ENCODE measurements at places on chromosomes 7 and 10.

- no peak for DNase-seq
Measured at GRCh38 chr7:106339513-106340246, 54.9 kb upstream of the NAMPT start.

- no peak for DNase-seq
Measured at GRCh38 chr7:114107522-114107921, 188.7 kb upstream of the PPP1R3A start.

GRCh38 chr10:133132473-133133291, 27.3 kb upstream of the KNDC1 start:
- no peak for DNase-seq

GRCh38 chr10:12787297-12787696, 214.2 kb downstream of the CCDC3 start:
- DNase-seq, result no peak

DNA sequence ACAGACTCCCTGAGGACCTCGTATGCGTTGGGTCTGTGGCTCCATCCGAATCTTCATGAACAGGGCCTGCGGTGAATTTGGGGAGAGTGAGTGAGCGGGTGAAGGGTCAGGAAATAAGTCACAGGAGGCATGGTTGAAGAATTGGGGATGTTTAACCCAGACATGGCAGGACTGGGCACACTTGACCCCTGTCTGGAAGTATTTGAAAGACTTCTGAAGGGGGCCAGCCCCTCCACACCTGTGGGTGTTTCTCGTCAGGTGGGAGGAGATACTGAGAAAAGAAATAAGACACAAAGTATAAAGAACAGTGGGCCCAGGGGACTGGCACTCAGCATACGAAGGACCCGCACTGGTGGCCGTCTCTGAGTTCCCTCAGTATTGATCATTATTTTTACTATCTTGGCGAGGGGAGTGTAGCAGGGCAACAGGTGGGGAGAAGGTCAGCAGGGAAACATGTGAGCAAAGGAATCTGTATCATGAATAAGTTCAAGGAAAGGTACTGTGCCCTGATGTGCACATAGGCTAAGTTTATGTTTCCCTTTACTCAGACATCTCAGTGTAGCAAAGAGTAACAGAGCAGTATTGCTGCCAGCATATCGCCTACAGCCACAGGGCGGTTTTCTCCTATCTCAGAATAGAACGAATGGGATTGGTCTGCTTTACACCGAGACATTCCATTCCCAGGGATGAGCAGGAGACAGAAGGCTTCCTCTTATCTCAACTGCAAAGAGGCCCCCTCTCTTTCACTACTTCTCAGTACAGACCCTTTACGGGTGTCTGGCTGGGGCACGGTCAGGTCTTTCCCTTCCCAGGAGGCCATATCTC, 38.2 kb upstream of the PFKFB3 start:
- no peak for DNase-seq

DNA sequence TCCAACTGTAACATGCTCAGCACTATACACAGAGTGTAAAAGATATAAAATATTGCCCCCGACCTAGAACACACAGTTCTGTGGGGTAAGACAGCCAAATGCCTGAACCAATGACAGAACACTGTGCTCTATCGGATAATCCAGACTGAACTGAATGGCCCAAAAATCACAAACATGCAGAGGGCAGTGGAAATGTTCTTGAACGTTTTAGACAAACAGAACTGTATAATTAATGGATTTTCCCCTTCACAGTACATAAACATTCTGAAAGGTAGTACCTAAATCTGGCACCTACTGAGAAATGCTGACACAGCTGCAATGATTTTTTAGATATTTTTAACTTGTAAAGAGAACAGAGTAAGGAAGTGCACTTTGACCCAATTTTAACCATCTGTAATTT, 33.4 kb downstream of the PARD3 start:
- DNase-seq, result no peak

DNA sequence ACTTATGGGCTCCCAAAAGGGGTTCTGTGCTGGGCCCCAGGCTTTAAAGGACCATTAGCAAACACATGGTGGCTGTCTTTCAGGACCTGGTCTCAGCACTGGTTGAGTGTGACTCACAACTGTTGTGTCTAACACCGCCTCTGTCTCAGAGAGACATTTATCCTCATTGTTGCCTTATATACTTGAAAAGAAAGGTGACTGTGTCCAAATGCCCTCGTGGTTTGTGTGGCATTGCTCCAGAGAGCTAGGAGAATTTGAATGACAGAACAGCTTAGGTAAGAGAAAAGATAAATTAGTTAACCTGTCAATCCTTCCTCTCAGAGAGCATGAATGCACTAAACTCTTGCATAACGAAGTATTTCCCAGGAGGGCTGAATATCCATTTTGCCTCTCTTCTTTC, 14.5 kb upstream of the FAM13C start:
- no peak for DNase-seq

DNA sequence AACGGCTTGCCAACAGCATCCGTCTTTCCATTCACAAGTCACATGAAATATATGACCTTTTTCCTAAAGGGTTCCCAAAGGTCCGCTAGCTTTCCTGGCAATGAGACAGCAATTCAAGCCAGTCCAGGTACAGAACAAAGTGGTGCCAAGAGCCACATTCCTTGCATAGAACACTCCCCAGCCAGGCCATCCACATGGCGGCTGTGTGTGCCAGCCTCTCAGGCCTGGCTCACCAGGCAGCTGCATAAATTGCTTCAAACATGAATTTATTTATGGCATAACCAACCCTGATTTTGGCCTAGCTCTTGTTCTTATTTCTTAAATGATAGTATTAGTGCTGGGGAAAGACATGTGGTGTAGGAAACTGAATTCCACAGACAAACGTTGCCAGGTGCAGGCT, 63.7 kb upstream of the CREB5 start:
- no peak for DNase-seq

DNA sequence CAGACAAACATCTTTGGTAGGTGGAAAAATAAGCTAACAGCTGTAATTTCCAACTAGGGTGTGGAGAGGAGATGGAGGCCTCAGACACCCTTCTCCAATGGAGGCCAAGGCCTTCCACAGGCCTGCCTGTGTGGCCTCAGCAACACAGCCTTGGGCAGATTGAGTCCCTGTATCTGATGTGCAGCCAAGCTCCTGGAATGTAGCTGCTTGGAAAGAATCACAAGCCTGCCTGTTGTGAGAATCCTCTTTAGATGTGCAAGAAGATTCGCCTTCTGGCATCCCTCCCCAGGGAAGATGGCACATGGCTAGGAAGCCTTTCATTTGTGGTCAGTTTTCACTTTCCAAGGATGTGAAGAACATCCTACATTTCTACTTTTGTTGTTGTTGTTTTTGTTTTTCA, 684.0 kb downstream of the GRID1 start:
- DNase-seq, result no peak

- DNase-seq, result no peak
Measured at GRCh38 chr7:108097703-108098102, 32.5 kb downstream of the LAMB4 start.

GRCh38 chr7:135257790-135258189, 24.2 kb downstream of the STRA8 start:
- no peak for DNase-seq

- DNase-seq, result no peak
Measured at GRCh38 chr10:119131512-119132240, 27.8 kb downstream of the DENND10 start.

DNA sequence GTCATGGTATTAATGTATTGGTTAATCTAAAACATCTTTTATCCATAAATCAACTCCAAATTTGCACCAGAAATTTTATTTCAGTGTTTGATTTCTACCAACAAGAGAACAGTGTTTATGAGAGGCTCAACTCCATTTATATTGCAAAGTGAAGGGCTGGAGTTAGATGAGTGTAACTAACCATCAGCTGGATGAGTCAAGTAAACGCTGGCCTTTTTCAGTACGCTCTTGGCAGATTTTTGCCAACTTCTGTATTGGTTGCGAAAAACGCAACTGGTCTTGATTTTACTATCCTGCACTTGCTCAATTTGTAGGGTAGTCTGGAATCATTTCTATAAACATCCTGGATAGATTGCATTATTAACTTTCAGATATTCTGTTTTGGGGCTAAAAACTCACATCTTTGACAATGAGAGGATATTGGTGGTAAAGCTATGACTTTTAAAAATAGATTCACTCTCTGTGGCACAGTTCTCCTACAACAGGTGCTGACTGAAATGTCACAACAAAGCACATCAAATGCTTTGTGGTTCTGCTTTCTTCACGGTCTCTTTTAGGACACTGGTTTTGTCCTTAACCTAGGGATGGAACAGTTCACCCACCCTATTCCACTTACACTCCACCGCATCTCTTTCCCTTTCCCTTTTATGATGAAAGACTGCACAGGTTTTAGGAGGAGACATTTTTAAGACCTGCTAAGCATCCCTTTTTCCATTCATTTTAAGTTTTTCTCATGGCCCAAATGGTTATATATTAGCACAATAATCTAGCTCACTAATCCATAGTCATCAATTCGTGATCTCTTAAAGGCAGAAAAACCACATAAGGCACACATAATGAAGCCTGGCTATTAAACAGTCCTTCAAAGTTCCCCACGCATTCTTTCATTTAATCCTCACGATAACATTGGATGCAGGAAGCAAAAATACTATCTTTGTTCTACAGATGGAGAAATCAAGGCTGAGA, 12.8 kb downstream of the CACNA2D1 start:
- no peak for DNase-seq

- no peak for DNase-seq
Measured at GRCh38 chr10:128289621-128290020, 163.4 kb upstream of the MKI67 start.

DNA sequence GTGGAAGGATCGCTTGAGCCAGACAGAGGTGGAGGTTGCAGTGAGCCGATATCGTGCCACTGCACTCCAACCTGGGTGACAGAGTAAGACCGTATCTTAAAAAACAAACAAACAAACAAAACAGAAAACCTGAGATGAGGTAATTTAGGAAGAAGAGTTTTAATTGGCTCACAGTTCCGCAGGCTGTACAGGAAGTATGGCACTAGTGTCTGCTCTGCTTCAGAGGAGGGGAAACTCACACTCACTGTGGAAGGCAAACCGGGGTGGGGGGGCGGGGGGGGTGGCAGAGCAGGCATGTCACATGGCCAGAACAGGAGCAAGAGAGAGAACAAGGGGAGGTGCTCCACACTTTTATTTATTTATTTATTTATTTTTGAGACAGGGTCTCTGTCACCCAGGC, 5.1 kb downstream of the UBE2D4 start:
- DNase-seq, result no peak

GRCh38 chr10:31103112-31103511, 71.4 kb upstream of the ZNF438 start:
- DNase-seq, result no peak

DNA sequence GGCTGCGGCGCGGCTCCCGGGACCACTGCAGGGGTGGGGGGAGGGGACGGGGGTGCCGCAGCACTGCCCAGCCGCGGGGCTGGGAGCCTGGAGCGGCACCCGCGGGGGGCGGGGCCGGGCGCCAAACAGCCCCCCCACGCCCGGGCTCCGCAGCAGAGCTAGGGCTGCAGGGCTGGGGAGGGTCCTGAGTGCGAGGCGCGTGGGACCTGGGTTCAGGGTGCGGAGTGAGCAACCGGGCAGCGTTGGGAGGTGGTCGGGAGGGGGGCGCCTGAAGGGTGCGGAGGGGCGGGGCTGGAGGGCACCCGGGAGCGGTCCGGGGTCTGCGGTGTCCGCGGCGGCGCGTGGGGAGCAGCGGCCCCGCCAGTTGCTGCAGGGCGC, 528 bp downstream of the CAMK2G start:
- DNase-seq, result no peak

GRCh38 chr10:88401671-88402347, 181.3 kb downstream of the RNLS start:
- no peak for DNase-seq

- DNase-seq, result no peak
Measured at GRCh38 chr10:97780841-97781617, 9.2 kb upstream of the SFRP5 start.

DNA sequence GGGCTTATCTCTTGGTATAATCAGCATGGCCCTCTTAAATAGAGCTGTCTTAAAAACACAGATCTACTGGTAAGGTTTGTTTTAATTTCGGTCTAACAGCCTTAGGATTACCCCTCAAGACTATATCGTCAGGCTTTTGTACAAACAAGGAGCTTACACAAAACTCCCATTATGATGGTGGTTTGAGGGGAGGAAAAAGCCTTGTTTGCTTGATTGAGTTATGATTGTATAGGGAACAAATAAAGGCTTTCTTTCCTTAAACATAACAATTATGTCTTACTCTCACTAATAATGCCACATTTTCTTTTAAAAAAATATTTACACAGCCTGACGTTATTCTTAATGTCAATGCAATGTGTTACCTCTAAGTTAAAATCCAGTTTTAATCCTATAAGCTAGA, 188.8 kb upstream of the TCF7L2 start:
- DNase-seq, result no peak

- no peak for DNase-seq
Measured at GRCh38 chr7:25727446-25727845, 424.6 kb upstream of the NFE2L3 start.

- DNase-seq, result no peak
Measured at GRCh38 chr10:1708746-1709145, 28.6 kb downstream of the ADARB2 start.

GRCh38 chr10:43221419-43222209, 45.3 kb downstream of the RASGEF1A start:
- DNase-seq, result no peak

Data from activated CD8-positive, alpha-beta memory T cell treated with anti-CD3 and anti-CD28 coated beads for 1 hour (primary cell).